SJCRH30 (cell line): ENCODE measurements at places on chromosomes 2 and 18. TPM values are rescaled to one million over a fixed set of nuclear protein-coding genes. Genes with fewer than 3 reads are reported as not detected.

GRCh38 chr2:209463226-209463625 is 39.4 kb downstream of the MAP2 start:
- DNase-seq = no peak

The SLC4A3 gene
- total RNA-seq = 0.76 and 1.3 TPM in 2 replicates

GRCh38 chr2:196176142-196176738 is 4.9 kb upstream of the STK17B start:
- DNase-seq = no peak

The POMC gene
- not detected in 2 replicates for total RNA-seq

GRCh38 chr2:67574230-67574629 is 177.1 kb downstream of the ETAA1 start:
- no peak for DNase-seq

DNA sequence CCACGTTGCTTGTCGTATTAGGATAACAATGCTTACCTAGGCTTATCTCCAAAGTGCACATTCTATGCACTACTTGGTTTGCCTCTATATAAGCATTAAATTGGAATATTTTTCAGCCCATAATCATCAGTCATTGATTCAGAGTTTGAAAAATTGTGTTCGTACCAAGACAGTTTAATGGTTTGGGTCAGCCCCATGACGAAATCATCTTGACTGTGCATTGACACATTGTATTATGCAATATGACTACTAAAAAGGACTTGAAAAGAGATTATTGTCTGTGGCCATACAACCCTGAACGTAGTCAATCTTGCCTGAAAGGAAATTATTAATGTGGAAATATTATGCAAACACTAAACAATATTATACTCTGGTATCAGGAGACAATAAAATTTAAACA is 141.3 kb downstream of the EML6 start:
- DNase-seq = no peak

DNA sequence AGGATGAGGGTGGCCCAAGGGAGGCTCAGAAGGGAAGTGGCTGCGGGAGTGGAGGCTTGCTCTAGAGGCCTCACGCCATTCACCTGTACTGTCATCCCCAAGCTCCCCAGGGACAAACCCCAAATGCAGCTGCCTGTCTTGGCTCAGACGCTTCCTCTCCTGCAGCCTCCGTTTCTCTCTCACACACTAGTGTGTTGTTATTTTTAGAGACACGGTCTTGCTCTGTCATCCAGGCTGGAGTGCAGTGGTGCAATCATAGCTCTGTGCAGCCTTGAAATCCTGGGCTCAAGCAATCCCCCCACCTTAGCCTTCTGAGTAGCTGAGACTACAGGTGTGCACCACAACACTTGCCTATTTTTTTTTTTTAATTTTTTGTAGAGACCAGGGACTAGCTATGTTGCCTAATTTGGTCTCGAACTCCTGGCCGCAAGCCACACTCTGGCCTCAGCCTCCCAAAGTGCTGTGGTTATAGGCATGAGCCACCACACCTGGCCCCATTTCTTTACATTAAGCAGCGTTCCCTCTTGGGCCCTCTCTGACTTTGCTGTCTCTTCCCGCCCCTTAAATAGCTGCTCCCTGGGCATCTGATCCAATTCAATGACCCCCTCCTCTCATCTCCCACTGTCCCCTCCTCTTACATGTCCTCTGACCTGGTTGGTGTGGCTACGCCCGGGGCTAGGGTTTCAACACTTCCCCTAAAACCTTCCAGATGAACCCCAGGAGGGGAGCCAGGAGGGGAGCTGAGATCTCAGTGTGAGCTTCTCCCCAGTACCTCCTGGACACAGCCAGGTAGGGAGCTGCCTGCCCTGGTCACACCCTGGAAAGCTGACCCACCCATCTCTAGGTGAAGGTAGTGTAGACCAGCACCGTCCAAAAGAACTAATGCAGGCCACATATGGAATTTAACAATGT is 24.0 kb upstream of the LOXHD1 start:
- DNase-seq = no peak

DNA sequence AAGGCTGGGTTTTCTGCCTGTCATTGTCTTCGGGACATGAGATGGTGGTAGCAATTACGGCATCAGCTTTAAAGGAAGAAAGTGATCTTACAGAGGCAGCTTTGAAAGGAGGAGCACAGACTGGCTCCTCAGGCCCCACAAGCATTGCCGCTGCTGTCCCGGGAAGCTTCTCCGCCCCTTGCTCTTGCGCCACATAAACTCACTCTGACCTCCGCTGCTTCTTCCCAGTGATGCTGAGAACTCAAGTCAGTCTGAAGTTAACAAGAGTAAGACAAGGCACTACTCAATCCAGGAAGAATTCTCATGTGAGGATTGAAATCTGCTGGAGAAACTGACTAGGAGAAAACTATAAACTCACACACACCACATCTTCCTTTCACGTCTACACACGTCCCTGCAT is 112.4 kb upstream of the RIOK3 start:
- no peak for DNase-seq

The ALLC gene
- not detected in 2 replicates for total RNA-seq

GRCh38 chr2:181924336-181924735 is 32.8 kb downstream of the ITPRID2 start:
- DNase-seq = no peak

- no peak for DNase-seq
Observed at GRCh38 chr2:31513553-31513952, 67.2 kb downstream of the SRD5A2 start.

GRCh38 chr2:30239986-30240752 is 8.8 kb downstream of the LBH start:
- no peak for DNase-seq

DNA sequence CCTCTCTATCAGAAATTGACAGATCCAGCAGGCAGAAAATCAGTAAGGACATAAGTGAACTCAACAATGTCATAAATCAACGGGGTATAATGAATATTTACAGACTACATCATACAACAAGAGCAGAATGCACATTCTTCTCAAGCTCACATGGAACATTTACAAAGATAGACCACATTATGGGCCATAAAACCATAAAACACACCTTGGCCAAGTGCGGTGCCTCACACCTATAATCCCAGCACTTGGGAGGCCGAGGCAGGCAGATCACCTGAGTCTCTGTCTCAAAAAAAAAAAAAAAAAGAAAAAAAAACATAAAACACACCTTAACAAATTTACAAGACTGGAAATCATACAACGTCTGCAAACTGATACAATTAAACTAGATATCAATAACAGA is 36.7 kb downstream of the FBXO15 start:
- no peak for DNase-seq

The LYPD6B gene
- total RNA-seq = not detected in 2 replicates

- DNase-seq = no peak
Observed at GRCh38 chr2:30373881-30374302, 73.2 kb upstream of the LCLAT1 start.

The TCF7L1 gene
- total RNA-seq = 8.5 and 9.2 TPM in 2 replicates
